ENCODE measurements at places on chromosomes 16 and 17.

DNA sequence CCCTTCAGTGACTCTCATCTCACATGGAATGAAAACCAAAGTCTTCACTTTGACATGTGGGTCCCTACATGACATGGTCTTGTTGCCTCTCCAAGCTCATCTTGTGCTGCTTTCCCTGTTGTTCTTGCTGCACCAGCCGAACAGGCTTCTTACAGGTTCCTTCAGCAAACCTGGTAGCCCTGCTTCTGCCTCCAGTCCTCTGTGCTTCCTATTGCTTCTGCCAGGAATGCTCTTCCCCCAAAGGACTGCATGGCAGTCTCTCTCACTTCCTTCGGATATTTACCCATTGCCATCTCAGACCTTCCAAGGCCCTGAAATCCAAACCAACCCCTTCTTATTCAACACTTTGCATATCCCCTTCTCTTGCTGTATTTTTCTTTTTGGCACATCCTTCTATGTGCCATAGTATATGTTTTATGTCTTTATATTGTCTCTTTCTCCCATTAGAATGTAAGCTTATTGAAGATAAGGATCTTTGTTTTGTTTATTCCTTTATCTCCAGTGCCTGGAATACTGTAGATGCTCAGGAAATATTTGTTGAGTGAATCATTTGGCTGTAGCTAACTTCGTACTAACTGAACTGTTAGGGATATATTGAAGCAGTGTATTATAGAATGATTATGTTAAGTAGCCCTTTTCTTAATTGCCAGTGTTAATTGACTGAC lies 57.9 kb upstream of the SLC12A3 start:
- DNase-seq = no peak

- DNase-seq = no peak
These were observed 22.7 kb upstream of the PPM1D start for GRCh38 chr17:60577147-60577915.

DNA sequence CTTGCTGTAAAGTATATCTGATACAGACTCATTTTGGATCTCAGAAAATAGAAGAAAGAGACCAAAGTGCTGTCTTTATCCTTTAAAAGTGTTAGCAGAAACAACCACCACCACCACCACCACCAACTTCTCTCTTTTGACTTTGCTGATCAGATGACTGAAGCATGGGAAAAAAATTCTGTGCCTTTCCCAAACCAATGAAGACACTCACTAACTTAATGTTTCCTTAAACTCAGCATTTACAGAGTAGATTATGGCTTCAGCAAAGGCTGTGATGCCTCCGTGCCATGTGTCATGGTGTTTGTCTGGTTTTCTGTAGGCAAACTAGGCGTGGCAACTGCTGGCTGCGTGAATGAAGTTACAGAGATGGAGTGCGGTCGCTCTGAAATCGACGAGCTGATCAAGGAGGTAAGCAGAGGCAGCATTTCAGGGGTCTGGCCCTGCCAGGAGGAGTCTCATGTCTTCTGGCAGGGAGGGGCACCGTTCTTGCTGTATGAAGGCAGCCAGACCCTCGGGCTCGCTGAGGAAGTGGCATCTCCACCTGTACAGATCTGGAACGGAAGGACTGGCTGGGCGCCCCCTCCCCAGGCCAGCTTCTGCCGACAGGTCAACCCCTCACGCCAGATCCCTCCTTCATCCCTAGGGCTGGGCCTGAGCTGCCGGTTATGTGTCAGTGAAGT lies 12.4 kb downstream of the IRF8 start:
- no peak for DNase-seq

GRCh38 chr17:9935408-9935807 lies 30.3 kb upstream of the RCVRN start:
- DNase-seq = no peak

GRCh38 chr16:49566432-49566831 lies 192.8 kb downstream of the C16orf78 start:
- no peak for DNase-seq

DNA sequence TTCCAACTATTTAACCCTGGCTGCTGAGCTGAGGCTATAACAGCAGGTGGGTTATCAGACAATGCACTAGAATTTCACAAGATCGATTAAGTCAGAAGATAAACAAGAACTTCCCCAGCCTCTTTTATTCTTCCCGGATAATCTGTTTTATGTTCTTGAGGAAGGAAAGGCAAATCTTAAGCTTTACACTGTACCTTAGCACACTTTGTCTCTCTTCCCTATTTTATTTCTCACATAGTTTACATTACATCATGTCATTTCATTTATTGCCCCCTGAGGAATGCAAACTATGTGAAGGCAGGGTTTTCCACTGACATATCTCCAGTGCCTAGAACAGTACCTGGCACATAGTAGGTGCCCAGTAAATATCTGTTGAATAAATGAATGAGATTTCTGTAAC lies 139.6 kb downstream of the SKAP1 start:
- DNase-seq = no peak
